Astrocyte (in vitro differentiated cells and primary cell): ENCODE measurements at places on chromosomes 6 and 20. TPM values are rescaled to one million over a fixed set of nuclear protein-coding genes. Genes with fewer than 3 reads are reported as not detected.

DNA sequence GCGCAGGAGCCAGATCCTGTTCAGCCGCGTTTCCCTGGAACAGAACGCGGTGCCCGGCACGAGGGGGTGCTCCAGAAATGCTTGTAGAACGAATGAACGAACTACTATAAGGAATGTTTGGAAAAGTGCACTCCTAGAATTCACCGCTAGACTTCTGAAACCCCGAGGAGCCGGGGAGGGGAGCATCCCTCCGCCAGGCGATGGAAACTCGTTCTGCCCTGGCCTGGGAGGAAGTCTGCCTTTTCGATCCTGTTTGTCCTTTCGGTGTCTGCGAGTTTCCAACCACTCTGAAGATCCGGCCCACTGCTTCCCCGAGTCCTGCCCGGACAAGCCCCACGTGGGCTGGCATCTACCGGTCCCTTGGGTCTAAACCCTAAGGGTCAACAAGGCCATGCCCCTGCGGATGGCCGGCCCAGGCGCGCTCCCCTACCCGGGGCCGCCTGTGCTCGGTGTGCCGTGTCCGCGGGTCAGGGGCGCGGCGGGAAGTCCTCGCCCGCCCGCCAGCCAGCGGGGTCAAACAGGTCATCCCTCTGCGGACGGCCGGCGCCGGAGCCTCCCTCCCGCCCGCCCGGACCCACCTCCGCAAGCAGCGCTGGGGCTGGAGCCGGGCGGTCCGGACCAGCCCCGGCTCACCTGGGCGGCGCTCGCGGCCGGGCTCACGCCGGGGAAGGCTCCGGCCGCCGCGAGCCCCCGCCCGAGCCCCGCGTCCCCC lies 526 bp downstream of the SULF2 start:
- no peaks in the 10 kb centered on the region for H3K36me3 ChIP-seq
- peak overlapping the region; percentile 63 for H3K4me3 ChIP-seq
- peaks cover 12% of the 10 kb centered on the region for H3K27me3 ChIP-seq

- H3K4me3 ChIP-seq = no peak overlapping the region
- peak; percentile 25 for DNase-seq
- H3K4me1 ChIP-seq = no peaks in the 10 kb centered on the region
- H3K36me3 ChIP-seq = no peaks in the 10 kb centered on the region
- H3K27me3 ChIP-seq = no peaks in the 10 kb centered on the region
Measured at GRCh38 chr20:19692685-19693119, 65.4 kb upstream of the RIN2 start.

DNA sequence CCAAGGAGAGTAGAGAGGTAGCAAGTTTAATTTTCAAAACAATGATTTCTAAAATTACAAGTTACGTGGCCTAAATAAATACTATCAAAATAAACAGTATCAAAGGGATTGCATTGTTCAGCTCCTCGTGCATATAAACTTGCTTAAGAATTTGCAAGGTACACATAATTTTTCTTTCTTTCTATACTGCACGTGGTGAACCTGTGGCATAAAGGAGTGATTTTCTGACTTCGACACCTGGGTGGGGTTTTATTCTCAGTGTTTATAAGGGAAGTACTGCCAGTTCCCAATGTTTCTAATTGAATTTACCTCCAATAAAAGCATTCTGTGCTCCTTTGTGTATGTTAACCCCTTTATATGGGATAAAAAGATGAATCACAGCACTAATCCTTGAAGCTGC lies 50.1 kb upstream of the C20orf144 start:
- no peaks in the 10 kb centered on the region for H3K27me3 ChIP-seq
- no peaks in the 10 kb centered on the region for H3K4me1 ChIP-seq
- H3K27ac ChIP-seq = no peak overlapping the region

- H3K27ac ChIP-seq = no peak overlapping the region
- no peak for DNase-seq
- peaks cover 16% of the 10 kb centered on the region for H3K36me3 ChIP-seq
Measured at GRCh38 chr6:135464634-135465033, 32.9 kb downstream of the AHI1 start.

- peaks cover 2% of the 10 kb centered on the region for H3K27me3 ChIP-seq
- no peak overlapping the region for H3K27ac ChIP-seq
- H3K4me3 ChIP-seq = no peak overlapping the region
- DNase-seq = no peak
- H3K4me1 ChIP-seq = peaks cover 3% of the 10 kb centered on the region
- no peaks in the 10 kb centered on the region for H3K36me3 ChIP-seq
Measured at GRCh38 chr6:159945801-159946392, 23.0 kb upstream of the IGF2R start.

GRCh38 chr6:36772397-36772796 lies 66.8 kb downstream of the CPNE5 start:
- H3K27me3 ChIP-seq = peaks cover 4% of the 10 kb centered on the region
- H3K4me3 ChIP-seq = no peak overlapping the region
- no peak overlapping the region for H3K27ac ChIP-seq
- H3K36me3 ChIP-seq = no peaks in the 10 kb centered on the region

GRCh38 chr20:9916761-9917160 lies 77.9 kb upstream of the PAK5 start:
- H3K27me3 ChIP-seq = no peaks in the 10 kb centered on the region
- peak; percentile 6 for DNase-seq
- H3K36me3 ChIP-seq = no peaks in the 10 kb centered on the region
- H3K27ac ChIP-seq = no peak overlapping the region

- no peak overlapping the region for H3K27ac ChIP-seq
- H3K4me3 ChIP-seq = no peak overlapping the region
- peaks cover 3% of the 10 kb centered on the region for H3K4me1 ChIP-seq
- no peaks in the 10 kb centered on the region for H3K27me3 ChIP-seq
- no peaks in the 10 kb centered on the region for H3K36me3 ChIP-seq
Measured at GRCh38 chr6:44851176-44851575, 463.7 kb downstream of the CDC5L start.

DNA sequence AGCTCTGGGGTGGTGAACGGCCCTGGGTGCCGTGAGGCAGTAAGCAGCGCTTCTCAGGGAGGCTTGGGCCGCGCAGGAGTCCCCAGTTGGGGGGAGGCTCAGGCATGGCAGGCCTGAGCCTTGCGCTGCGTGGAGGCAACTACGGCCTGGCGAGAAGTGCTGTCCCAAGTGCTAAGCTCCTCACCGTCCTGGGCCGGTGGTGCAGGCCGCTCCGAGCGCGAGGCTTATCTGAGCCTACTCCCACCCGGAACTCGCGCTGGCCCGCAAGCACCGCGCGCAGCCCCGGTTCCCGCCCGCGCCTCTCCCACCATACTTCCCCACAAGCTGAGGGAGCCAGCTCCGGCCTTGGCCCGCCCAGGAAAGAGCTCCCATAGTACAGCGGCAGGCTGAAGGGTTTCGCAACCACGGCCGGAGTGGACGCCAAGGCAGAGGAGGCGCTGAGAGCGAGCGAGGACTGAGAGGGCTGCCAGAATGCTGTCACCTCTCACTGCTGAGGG lies 1.8 kb upstream of the WRNIP1 start:
- no peaks in the 10 kb centered on the region for H3K27me3 ChIP-seq
- no peak overlapping the region for H3K4me3 ChIP-seq
- H3K4me1 ChIP-seq = peaks cover 11% of the 10 kb centered on the region
- H3K27ac ChIP-seq = no peak overlapping the region
- DNase-seq = no peak
- H3K36me3 ChIP-seq = no peaks in the 10 kb centered on the region

DNA sequence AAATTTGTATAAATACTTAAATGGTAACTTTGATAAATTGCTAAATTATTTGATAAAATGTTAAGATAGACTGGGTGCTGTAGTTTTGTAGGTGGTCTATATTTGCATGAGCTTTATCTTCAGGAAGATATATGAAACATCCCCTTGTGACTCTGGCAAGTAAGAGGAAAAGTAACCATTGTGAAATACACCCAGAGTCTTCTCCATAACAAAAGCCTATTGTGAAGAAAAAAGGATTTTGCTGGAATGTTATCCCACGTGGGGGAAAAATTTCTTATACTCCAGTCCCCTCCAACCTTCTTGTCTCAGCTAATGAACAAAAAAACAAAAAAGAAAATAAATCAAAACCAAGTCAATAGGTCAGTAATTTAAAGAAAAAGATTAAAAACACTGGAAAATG lies 600.7 kb downstream of the HDGFL1 start:
- H3K4me1 ChIP-seq = peaks cover 11% of the 10 kb centered on the region
- H3K36me3 ChIP-seq = no peaks in the 10 kb centered on the region
- no peaks in the 10 kb centered on the region for H3K27me3 ChIP-seq
- no peak overlapping the region for H3K27ac ChIP-seq
- no peak overlapping the region for H3K4me3 ChIP-seq

DNA sequence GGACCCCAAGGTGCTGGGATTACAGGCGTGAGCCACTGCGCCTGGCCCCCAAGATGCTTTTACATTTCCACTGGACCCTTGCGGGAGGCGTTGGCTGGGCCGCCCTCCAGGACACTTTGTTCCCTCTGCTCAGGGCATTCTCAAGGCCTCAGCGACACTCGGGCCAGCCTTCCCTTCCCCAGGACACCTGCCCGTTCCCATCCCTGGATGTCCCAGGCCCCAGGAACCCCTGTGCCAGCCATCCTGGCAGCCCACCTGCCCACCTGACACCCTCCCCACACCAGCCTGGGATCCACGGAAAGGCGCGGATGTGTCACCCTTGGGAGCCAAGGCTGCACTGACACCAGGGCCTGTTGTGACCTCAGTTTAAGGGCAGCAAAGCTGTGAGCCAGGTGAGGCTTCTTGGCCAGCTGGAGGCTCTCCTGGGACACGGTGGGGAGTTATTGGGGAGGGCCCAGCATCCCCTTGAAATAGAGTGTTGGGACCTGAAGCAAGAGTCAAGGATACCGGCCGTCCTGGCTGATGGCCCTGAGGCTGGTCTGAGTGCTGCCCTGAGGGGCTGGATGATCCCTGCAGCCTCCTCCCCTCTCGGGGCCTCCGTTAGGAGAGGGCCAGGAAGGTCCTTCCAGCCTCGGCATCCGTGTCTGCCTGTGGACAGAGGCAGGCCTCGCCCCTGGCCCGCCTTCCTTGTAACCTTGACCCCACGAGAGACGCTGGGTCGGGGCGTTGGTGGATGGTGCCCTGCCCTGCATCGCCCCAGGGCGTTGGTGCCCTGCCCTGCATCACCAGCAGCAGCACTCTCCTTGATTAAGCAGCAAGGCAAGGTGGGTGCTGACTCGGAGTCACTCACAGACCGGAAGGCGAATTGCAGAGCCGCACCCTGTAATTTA lies 84.2 kb upstream of the BHLHE23 start:
- H3K27me3 ChIP-seq = peaks cover 6% of the 10 kb centered on the region
- no peaks in the 10 kb centered on the region for H3K4me1 ChIP-seq
- H3K27ac ChIP-seq = no peak overlapping the region
- no peaks in the 10 kb centered on the region for H3K36me3 ChIP-seq
- no peak overlapping the region for H3K4me3 ChIP-seq

DNA sequence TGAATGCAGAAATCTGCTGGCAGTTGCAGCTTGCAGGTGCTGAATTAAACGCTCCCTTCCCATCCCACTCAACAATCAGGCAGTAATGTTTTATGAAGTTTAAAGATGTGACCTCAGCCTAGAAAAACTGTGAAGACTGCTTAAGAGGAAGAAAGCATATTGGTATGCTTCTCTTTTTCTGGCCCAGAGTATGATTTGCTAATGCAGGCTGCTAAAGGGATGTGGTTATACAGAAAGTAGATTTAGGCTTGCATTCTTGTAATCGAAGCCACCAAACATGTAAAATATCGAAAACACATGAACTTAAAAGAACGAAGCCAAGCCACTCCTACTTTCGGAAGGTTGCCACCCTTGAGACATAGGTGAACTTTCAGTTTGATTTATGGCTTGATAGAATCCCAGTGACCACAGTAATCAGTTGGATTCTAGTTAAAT lies 40.7 kb downstream of the MAP3K5 start:
- no peak overlapping the region for H3K27ac ChIP-seq
- H3K4me3 ChIP-seq = no peak overlapping the region
- DNase-seq = peak; percentile 46
- no peaks in the 10 kb centered on the region for H3K4me1 ChIP-seq
- H3K27me3 ChIP-seq = no peaks in the 10 kb centered on the region
- H3K36me3 ChIP-seq = no peaks in the 10 kb centered on the region

GRCh38 chr6:110814102-110815014 lies 911 bp downstream of the CDK19 start:
- DNase-seq = peak; percentile 23
- peak overlapping the region; percentile 96 for H3K27ac ChIP-seq
- no peaks in the 10 kb centered on the region for H3K36me3 ChIP-seq
- H3K4me1 ChIP-seq = peaks cover 9% of the 10 kb centered on the region
- peak overlapping the region; percentile 77 for H3K4me3 ChIP-seq
- no peaks in the 10 kb centered on the region for H3K27me3 ChIP-seq

- no peak for DNase-seq
- no peaks in the 10 kb centered on the region for H3K4me1 ChIP-seq
- H3K4me3 ChIP-seq = no peak overlapping the region
- no peaks in the 10 kb centered on the region for H3K36me3 ChIP-seq
- H3K27me3 ChIP-seq = no peaks in the 10 kb centered on the region
- H3K27ac ChIP-seq = no peak overlapping the region
Measured at GRCh38 chr6:8335381-8335780, 100.0 kb downstream of the SLC35B3 start.

DNA sequence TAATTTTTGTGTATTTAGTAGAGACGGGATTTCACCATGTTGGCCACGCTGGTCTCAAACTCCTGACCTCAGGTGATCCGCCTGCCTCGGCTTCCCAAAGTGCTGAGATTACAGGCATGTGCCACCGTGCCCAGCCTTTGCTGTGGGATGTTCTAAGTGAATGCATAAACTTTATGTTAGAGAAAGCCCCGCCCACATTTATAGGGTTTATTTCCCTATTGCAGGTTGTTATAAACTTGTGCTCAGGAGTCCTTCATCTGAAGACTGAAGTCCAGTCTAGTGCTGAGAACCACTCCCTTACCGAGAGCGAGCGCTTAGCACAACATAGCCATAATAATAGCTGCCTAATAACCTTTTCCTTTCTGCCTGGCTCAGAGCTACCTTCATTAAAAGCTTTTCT lies 75.4 kb upstream of the ZNF217 start:
- H3K4me3 ChIP-seq = no peak overlapping the region
- no peaks in the 10 kb centered on the region for H3K27me3 ChIP-seq
- H3K36me3 ChIP-seq = no peaks in the 10 kb centered on the region

GRCh38 chr20:34180460-34181120 lies 60.6 kb upstream of the ASIP start:
- H3K27me3 ChIP-seq = peaks cover 9% of the 10 kb centered on the region
- no peaks in the 10 kb centered on the region for H3K36me3 ChIP-seq

GRCh38 chr6:107699254-107699653 lies 124.9 kb downstream of the SCML4 start:
- H3K27me3 ChIP-seq = no peaks in the 10 kb centered on the region
- no peaks in the 10 kb centered on the region for H3K36me3 ChIP-seq
- no peak overlapping the region for H3K27ac ChIP-seq
- no peak overlapping the region for H3K4me3 ChIP-seq

GRCh38 chr6:113182370-113183141 lies 674.6 kb upstream of the MARCKS start:
- H3K4me1 ChIP-seq = peaks cover 33% of the 10 kb centered on the region
- H3K27ac ChIP-seq = peak overlapping the region; percentile 93
- H3K27me3 ChIP-seq = no peaks in the 10 kb centered on the region
- no peak overlapping the region for H3K4me3 ChIP-seq
- H3K36me3 ChIP-seq = no peaks in the 10 kb centered on the region
- DNase-seq = peak; percentile 86

GRCh38 chr6:91485047-91485446 lies 898.2 kb upstream of the MAP3K7 start:
- no peak for DNase-seq
- H3K4me3 ChIP-seq = no peak overlapping the region
- H3K27me3 ChIP-seq = no peaks in the 10 kb centered on the region
- H3K36me3 ChIP-seq = no peaks in the 10 kb centered on the region
- no peaks in the 10 kb centered on the region for H3K4me1 ChIP-seq
- no peak overlapping the region for H3K27ac ChIP-seq

The TRIM10 gene
- not detected in 2 replicates for total RNA-seq

The DOK5 gene
- total RNA-seq = 0.82 and 1.2 TPM in 2 replicates

The NMBR gene
- total RNA-seq = not detected in 2 replicates

The TCP11 gene
- not detected in 2 replicates for total RNA-seq
